CD4-positive, alpha-beta memory T cell (primary cell): ENCODE measurements at places on chromosomes 5 and 9. TPM values are rescaled to one million over a fixed set of nuclear protein-coding genes. Genes with fewer than 3 reads are reported as not detected.

PCSK5 gene
- polyA plus RNA-seq, result 5.1 TPM

SOHLH1 gene
- not detected for polyA plus RNA-seq

TMEM252 gene
- polyA plus RNA-seq, result not detected

LPAR1 gene
- polyA plus RNA-seq, result not detected

SLC6A3 gene
- polyA plus RNA-seq, result not detected

RLN2 gene
- polyA plus RNA-seq, result 8.5 TPM

DBH gene
- 0.18 TPM for polyA plus RNA-seq

GRIN3A gene
- 0.08 TPM for polyA plus RNA-seq

FABP6 gene
- polyA plus RNA-seq, result not detected

GLDC gene
- polyA plus RNA-seq, result 0.20 TPM

PCDHA7 gene
- polyA plus RNA-seq, result not detected

GNA14 gene
- not detected for polyA plus RNA-seq

SPINK13 gene
- not detected for polyA plus RNA-seq

PLPPR1 gene
- not detected for polyA plus RNA-seq

COL5A1 gene
- polyA plus RNA-seq, result 0.36 TPM

TXNDC15 gene
- 23.0 TPM for polyA plus RNA-seq

MYOT gene
- polyA plus RNA-seq, result 0.23 TPM

NRG2 gene
- polyA plus RNA-seq, result not detected

CDH9 gene
- polyA plus RNA-seq, result not detected

CD74 gene
- polyA plus RNA-seq, result 295 TPM

GABRA6 gene
- polyA plus RNA-seq, result not detected

TAF11L10 gene
- polyA plus RNA-seq, result not detected

TYRP1 gene
- not detected for polyA plus RNA-seq

IFNA21 gene
- not detected for polyA plus RNA-seq

NEUROG1 gene
- not detected for polyA plus RNA-seq

MARVELD2 gene
- polyA plus RNA-seq, result 0.20 TPM

IFNB1 gene
- 0.40 TPM for polyA plus RNA-seq

PTGDS gene
- 1.7 TPM for polyA plus RNA-seq

PCDHA4 gene
- polyA plus RNA-seq, result not detected

ANKRD18A gene
- polyA plus RNA-seq, result 2.2 TPM

KIAA0825 gene
- polyA plus RNA-seq, result 2.0 TPM

NHP2 gene
- polyA plus RNA-seq, result 250 TPM

FOXD4L3 gene
- polyA plus RNA-seq, result not detected

MSX2 gene
- not detected for polyA plus RNA-seq

SLC36A2 gene
- polyA plus RNA-seq, result not detected

OR2Y1 gene
- polyA plus RNA-seq, result not detected

SMIM3 gene
- 19.3 TPM for polyA plus RNA-seq

SH3TC2 gene
- polyA plus RNA-seq, result not detected

IFNK gene
- not detected for polyA plus RNA-seq

SPATA31D4 gene
- polyA plus RNA-seq, result not detected

PDE6A gene
- polyA plus RNA-seq, result not detected

QRFP gene
- not detected for polyA plus RNA-seq

NTNG2 gene
- polyA plus RNA-seq, result 1.0 TPM

C7 gene
- polyA plus RNA-seq, result not detected

FOXI1 gene
- not detected for polyA plus RNA-seq

WNK2 gene
- not detected for polyA plus RNA-seq

FBLL1 gene
- not detected for polyA plus RNA-seq

KCNN2 gene
- not detected for polyA plus RNA-seq

PDLIM4 gene
- polyA plus RNA-seq, result not detected

ASPN gene
- not detected for polyA plus RNA-seq

AK8 gene
- polyA plus RNA-seq, result not detected

ATP6V0E1 gene
- polyA plus RNA-seq, result 450 TPM

GFI1B gene
- not detected for polyA plus RNA-seq

ASS1 gene
- not detected for polyA plus RNA-seq

BASP1 gene
- 0.78 TPM for polyA plus RNA-seq

SLC9A3 gene
- 2.8 TPM for polyA plus RNA-seq

F2RL2 gene
- polyA plus RNA-seq, result 0.50 TPM

SLC6A7 gene
- polyA plus RNA-seq, result not detected

OBP2B gene
- polyA plus RNA-seq, result not detected

PCDHAC2 gene
- not detected for polyA plus RNA-seq
